Left ventricle myocardium inferior (tissue), 1 donor: ENCODE measurements at places on chromosomes 16 and 17.

DNA sequence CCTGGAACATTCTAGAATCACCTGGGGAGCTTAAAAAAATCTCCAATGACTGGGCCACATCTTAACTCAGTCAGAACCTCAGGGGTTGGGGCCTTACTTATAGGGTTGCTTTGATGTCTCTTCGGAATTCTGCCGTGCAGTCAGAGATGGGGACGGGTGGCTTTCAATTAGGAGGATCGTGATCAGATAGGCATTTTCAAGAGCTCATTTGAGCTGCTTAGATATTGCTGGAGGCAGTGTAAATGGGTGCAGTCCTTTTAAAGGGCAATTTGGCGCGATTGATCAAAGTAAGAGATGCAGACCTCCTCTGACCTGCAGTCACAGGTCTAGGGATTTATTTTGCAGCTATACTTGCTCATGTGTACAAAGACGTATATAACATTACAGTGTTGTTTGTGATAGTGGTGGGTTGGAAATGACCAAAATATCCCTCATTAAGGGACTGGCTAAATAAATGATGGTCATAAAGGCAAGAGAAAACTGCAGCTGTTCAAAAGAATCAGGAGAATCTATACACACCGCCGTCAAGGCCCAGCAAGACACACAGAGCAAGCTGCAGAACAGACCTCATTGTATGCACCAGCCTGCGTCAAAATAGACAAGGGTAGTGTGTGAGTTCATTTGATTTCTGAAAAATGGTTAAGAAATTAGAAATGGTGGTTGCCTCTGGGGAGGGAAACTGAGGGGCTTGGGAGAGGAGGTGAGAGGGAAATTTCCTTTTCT lies 6.3 kb upstream of the KCNG4 start:
- H3K27me3 ChIP-seq: peaks cover 41% of the 10 kb centered on the region
- no peak overlapping the region for H3K27ac ChIP-seq
- no peak overlapping the region for H3K4me3 ChIP-seq
- DNase-seq: no peak

- no peak for DNase-seq
- H3K27ac ChIP-seq: no peak overlapping the region
- no peaks in the 10 kb centered on the region for H3K36me3 ChIP-seq
- peaks cover 28% of the 10 kb centered on the region for H3K4me1 ChIP-seq
- H3K4me3 ChIP-seq: no peak overlapping the region
Measured at GRCh38 chr17:2197271-2197670, 106.3 kb downstream of the SMG6 start.

GRCh38 chr16:50834701-50835100 lies 92.8 kb downstream of the CYLD start:
- H3K4me3 ChIP-seq: no peak overlapping the region
- H3K27ac ChIP-seq: no peak overlapping the region
- no peak for DNase-seq
- peaks cover 41% of the 10 kb centered on the region for H3K27me3 ChIP-seq
- H3K4me1 ChIP-seq: no peaks in the 10 kb centered on the region

- no peaks in the 10 kb centered on the region for H3K36me3 ChIP-seq
- DNase-seq: no peak
- peaks cover 28% of the 10 kb centered on the region for H3K27me3 ChIP-seq
- H3K4me1 ChIP-seq: peaks cover 7% of the 10 kb centered on the region
- H3K4me3 ChIP-seq: no peak overlapping the region
Measured at GRCh38 chr17:72031219-72031884, 89.5 kb upstream of the SOX9 start.

DNA sequence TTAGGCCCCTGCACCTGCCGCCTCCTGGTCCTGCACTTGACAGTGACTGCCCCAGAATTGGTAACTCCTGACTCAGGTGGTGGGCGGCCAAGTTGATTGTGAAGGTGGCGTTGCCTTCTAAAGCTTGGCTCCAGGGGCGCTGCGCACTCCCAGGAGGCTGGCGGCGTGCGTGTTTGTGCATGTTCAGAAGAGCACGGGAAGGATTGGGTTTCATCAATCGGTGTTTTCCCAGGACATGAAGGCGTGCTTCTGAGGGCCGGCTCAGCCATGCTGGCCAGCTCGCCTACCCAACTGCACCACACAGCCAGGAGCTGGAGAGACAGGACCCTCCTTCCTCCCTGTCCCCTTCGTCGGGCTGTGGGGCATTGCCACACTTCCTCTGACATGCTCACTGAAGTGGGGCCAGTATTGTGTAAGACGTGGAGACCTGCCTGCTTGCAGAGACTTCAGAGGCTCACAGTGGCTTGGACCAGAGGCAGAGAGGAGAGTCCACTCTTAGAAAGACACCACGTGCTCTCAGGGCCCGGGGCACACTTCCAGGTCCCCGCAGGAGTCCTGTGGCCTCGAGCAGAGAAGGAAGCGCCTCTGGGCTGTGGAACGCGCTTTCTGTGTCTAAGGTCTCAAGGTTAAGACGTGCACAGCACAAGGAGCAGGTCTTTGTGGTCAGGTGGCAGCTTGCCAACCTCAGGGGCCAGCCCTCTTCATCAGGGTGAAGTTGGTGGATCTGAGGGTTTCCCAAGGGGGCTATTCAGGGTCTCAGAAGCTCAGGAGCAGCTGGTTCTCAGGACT lies 2.8 kb downstream of the RAB40C start:
- DNase-seq: no peak
- H3K27ac ChIP-seq: no peak overlapping the region
- no peaks in the 10 kb centered on the region for H3K27me3 ChIP-seq
- H3K4me3 ChIP-seq: no peak overlapping the region
- peaks cover 8% of the 10 kb centered on the region for H3K36me3 ChIP-seq

DNA sequence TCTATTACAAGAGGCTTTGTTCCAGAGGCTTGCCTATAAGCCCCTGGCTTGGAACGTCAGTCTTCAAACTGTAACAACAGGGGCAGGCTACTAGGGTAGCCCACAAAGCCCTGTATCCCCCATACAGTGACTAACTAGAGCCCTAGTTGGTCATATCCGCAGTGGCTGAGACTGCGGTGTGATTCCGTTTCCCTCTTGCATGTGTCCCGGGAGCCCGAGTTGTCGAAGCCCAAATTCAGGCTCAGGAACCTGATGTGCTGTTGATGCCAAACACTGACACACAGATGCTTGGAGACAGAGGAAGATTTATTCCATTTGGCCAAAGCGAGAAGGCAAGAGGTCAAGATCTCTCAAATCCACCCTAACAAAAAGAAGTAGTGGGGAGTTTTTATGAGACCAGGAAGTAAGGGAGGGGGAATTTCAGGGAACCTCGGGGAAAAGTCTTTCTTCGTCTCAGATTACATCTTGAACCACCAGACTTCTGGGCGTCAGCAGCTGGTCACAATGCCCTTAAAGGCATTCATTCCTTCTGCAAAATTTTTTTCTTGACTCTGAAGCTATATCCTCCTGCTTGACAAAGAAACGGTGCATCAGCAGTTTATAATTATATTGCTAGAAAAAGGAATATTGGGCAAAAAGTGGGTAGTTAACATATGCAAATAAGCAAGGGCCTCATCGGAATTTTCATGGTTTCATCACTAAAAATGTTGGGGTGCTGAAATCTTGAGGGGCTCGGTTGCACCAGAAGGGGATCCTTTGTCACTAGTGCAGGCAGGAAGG lies 879 bp downstream of the SLFN5 start:
- H3K4me3 ChIP-seq: peak overlapping the region; percentile 91
- peaks cover 45% of the 10 kb centered on the region for H3K4me1 ChIP-seq
- peak; percentile 33 for DNase-seq
- H3K27ac ChIP-seq: peak overlapping the region; percentile 96
- H3K27me3 ChIP-seq: no peaks in the 10 kb centered on the region
- peaks cover 3% of the 10 kb centered on the region for H3K36me3 ChIP-seq

- no peak overlapping the region for H3K4me3 ChIP-seq
- no peak for DNase-seq
- H3K27me3 ChIP-seq: peaks cover 69% of the 10 kb centered on the region
- H3K4me1 ChIP-seq: no peaks in the 10 kb centered on the region
Measured at GRCh38 chr17:44540246-44541084, 16.8 kb upstream of the FZD2 start.

- H3K4me1 ChIP-seq: peaks cover 14% of the 10 kb centered on the region
- no peaks in the 10 kb centered on the region for H3K27me3 ChIP-seq
- DNase-seq: no peak
- H3K4me3 ChIP-seq: no peak overlapping the region
- H3K36me3 ChIP-seq: no peaks in the 10 kb centered on the region
- no peak overlapping the region for H3K27ac ChIP-seq
Measured at GRCh38 chr16:12468552-12468951, 335.1 kb downstream of the CPPED1 start.

GRCh38 chr16:23480257-23480656 lies 27.3 kb upstream of the COG7 start:
- no peak overlapping the region for H3K27ac ChIP-seq
- H3K4me3 ChIP-seq: no peak overlapping the region

DNA sequence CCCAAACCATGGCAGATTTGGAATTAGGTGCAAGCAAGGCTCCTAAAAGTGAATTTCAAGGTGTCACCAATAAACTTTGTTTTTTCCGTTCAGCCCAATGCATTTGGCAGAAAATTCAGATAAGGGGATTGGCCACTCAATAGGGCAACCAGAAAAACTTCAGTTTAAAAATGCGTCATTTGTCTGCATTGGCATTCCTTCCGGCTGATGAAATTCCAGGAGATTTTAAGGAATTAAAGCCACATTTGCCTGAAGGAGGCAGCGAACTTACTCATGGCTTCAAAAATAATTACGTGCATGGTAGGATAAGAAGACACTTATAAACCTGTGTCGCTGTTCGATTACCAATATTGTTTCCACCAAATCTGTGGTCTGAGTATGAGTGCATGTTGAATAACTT lies 151.9 kb downstream of the SALL1 start:
- no peaks in the 10 kb centered on the region for H3K36me3 ChIP-seq
- H3K27me3 ChIP-seq: peaks cover 10% of the 10 kb centered on the region
- no peaks in the 10 kb centered on the region for H3K4me1 ChIP-seq
- no peak overlapping the region for H3K27ac ChIP-seq
- H3K4me3 ChIP-seq: no peak overlapping the region

GRCh38 chr17:50363217-50364060 lies 9.5 kb downstream of the MRPL27 start:
- H3K4me1 ChIP-seq: peaks cover 22% of the 10 kb centered on the region
- no peaks in the 10 kb centered on the region for H3K27me3 ChIP-seq
- H3K27ac ChIP-seq: no peak overlapping the region
- no peak for DNase-seq
- H3K4me3 ChIP-seq: no peak overlapping the region
